ENCODE measurements at places on chromosomes 5 and 9.

- DNase-seq: no peak
These were observed 15.7 kb upstream of the SLC36A1 start for GRCh38 chr5:151431666-151432065.

DNA sequence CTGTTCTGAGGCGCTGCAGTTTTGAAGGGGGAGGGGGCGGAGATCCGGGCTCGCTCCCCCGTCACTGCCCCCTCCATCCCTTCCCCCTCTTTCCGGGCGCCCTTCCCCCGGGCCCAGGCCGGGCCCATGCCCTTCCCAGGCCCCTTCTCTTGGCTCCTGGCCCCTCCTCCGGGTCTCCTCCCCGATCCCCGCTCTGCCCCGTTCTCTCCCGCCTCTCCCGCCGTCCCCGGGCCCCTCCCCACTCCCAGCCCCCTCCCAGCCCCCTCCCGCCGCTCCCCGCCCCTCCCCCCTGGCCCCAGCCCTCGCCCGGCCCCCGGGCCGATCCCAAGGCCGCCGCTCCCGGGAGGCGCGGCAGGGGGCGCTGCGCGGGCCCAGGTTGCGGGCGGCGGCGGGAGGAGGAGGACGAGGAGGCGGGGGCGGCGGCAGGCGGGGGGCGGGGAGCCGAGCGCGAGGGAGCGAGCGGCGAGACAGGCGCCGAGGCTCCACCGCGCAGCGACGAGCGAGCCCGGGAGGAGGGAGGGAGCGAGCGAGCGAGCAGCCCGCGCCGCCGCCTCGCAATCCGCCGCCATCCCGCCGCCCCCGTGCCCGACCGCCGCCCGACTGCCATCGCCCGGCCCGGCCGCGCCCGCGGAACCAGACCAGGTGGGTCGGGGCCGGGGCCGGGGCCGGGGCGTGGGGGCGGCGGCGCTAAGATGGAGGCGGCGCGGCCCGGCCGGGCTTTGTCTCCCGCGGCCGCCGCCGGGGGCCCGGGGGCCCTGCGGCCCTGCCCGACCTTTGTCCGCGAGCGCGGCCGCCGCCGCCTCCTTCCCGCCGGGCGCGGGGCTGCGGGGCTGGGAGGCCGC, at the start of gene PRRC2B:
Gene PRRC2B (plus strand): TSS at position 465 of the 842 bp plus-strand sequence. CDS start 36,059 bp downstream, outside the sequence.
- peak; percentile 86 for DNase-seq

DNA sequence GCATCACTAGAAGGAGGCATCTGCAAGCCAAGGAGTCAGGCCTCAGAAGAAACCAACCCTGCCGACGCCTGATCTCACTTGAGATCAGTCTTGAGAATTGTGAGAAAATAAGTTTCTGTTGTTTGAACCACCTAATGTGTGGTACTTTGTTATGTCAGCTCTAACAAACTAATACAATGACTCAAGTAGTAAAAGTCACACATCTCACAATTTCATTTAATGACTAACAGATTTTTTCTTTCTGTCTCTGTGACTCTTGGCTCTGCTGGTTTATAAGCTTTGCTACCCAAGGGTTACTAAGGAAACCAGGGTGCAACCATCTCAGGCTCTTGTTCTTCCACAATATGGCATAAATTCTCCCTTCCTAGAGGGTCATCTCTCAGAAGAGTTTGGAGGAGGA, 315.8 kb upstream of the GRAMD2B start:
- no peak for DNase-seq

DNA sequence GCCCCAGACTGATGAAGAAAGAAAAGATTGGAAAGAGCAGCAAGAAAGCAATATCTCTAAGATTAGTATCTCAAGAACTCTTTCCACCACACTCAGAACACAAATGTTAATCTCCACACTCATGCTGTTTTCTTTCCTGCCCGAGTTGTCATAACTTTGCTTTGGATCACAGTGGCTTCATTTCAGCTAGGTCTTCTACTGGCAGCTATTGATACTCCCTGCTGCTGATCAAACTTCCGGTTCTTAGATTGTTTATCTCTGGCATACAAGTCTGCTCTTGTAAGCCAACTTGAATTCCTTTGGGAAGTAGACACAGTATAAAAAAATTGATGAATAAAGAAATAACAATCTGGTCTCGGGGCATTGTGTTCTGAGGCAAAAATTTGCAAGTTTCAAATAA, 77.7 kb upstream of the SPEF2 start:
- DNase-seq: no peak

- no peak for DNase-seq
These were observed 13.8 kb upstream of the ERGIC1 start for GRCh38 chr5:172820046-172820767.

DNA sequence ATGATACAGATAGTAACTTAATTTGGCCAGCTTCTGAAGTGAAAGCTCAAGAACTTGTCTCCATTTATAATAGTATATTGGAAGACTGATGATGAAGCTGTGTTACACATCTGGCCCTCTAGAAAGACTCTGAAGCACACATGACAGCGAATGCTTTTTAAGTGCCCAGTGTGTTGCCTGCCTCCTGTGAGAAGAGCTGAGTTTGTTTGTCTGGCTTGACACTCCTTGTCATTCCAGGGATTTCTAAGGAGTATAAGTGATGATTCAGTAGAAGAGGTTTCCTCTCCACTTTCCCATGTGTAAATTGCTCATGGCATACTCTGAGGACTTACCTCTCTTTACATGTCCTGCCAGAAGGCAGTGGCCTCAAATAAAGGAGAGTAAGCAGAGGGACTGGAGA, 30.4 kb upstream of the LRRTM2 start:
- no peak for DNase-seq

GRCh38 chr5:110625376-110625999, 101.0 kb downstream of the TMEM232 start:
- DNase-seq: peak; percentile 7

DNA sequence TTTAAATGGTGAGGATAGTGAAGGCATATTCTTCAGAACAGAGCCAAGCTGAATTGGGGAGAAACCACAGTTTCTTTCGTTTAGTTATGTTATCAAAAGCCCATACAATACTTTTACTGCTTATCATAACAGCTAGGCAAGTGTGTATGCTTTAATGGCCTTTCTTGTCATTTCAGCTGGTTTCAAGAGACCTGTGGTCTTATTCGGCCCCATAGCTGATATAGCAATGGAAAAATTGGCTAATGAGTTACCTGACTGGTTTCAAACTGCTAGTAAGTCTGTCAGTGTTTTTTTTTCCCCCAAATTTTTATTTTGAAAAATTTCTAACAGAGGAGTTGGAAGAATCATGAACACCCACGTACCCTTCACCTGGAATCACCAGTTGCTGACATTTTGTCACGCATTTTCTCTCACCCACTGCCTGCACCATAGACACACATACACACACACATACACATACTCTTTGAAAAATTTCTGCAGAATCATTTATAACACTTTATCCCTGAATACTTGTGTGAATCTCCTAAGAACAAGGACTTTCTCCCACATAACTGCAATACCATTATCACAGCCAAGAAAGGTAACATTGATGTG, 63.7 kb downstream of the TJP2 start:
- no peak for DNase-seq

- DNase-seq: no peak
These were observed 7.4 kb downstream of the F2RL2 start for GRCh38 chr5:76615759-76616158.

DNA sequence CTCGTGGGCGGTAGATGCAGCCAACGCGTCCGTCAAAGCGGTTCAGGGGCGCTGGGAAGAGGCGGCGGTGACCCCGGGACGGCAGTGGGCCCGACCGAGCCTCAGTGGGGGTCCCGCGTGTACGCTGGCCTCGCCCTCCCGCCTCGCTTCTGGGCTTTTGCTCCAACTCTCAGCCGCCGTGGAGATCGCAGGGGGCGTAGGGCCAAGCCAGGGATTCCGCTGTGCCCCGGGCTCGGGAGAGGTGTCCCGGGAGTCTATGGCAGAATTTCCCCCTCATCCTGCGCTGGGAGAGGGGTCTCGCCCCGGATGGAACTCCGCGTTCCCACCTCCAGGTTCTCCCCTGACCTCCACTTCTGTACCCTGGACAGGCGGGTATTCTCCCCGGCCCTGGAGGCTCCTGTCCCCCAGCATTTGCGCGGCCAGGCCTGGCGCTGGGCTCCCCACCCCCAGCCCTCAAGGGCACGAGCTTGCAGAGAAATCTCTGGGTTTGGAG, 131.9 kb downstream of the MRPL36 start:
- no peak for DNase-seq

- no peak for DNase-seq
These were observed 691 bp downstream of the DMXL1 start for GRCh38 chr5:119071561-119071995.

GRCh38 chr9:24464319-24464951, 81.3 kb downstream of the IZUMO3 start:
- no peak for DNase-seq

GRCh38 chr5:77761606-77762005, 14.5 kb downstream of the TBCA start:
- DNase-seq: no peak

DNA sequence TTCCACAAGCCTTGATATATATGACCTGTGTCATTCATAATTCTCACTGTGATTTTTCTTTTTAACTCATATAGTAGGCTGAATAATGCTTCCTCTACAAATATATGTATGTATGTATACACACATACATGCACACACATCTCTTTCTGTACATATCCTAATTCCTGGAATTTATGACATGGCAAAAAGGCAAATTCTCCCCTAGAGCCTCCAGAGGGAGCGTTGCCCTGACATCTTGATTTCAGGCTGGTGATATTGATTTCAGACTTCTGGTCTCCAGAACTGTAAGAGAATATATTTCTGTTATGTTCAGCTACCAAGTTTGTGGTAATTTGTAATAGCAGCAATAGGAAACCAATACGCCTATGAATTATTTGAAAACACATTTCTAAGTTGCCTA, 166.6 kb upstream of the GAS1 start:
- DNase-seq: no peak

GRCh38 chr5:55324815-55325418, 17.1 kb downstream of the MTREX start:
- DNase-seq: peak; percentile 61

DNA sequence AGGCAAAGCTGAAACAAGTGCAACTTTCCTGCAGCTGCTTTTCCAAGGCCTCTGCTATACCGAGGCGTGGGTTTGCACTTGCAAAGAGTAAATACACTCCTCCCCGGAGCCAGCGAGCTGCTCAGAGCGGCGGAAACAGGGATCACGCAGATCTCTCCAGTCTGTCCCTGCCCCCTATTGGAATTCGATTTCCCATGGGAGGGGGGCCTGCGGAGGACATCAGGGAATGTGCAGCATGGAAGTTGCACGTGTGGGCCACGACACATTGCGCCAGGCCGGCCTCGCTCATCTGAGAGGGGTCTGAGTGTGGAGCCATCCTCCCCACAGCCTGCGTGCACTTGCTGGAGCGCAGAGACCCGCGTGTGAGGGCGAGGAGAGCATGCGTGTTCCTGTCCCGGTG, 104.3 kb upstream of the PHYKPL start:
- DNase-seq: no peak

DNA sequence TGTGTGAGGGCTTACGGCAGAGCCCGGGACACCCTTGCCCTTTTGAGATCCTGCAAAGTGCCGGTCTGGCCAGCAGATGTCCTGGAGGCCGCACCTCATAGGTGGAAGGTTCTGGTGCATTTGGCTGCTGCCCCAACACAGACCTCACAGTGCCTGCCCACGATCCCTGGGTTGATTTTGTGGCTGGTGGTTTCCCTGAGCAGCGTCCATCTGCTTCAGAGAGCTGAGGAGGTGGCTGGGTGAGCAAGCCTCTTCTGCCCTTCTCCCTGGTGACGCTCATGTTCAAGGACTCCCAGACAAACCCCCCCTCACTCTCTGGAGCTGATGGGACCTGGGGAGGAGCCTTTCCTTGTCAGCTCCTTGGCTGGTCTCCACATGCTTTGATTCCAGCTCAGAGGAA, 18.9 kb downstream of the BNIP1 start:
- no peak for DNase-seq

- no peak for DNase-seq
These were observed 121.7 kb upstream of the RAD23B start for GRCh38 chr9:107161338-107161737.

DNA sequence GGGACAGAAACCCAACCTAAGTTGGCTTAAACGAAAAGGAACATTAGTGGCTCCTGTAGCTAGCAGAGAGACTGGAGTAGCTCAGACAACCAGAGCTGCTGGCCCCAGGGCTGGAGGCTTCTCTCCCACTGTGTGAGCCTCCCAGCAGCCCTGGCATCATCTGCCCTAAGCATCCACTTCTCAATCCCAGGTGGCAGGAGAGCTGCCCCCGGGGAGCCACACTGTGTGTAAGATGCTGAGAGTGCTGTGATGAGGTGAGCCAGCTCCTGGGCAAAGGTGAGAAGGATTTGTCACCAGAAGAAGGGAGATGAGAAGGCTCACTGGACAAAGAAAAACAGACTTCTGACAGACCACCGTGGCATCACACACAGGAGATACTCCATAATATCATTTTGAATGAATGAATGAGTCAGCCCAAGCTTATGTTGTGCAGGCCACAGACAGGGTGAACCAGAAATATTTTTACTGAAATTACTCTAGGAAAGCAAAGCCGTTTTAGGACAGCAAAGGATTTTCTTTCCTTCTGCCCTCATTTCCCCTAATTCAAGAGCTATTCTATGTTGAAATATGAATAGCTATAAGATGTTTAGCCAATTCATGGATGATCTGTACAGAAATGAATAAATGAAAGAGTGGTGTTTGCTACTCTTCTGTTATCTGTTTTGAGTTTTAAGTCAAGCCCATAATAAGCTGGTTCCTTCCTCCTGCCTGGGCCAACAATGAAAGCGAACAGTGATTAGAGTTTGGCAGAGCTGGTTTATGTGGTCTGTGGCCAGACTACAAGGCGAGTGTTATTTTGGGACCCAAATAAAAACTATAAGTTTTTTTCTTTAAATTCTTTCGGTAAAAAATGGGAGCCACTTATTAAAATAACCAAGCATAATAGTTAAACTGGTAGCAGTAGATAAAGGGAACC, 57.4 kb upstream of the ECM2 start:
- no peak for DNase-seq

DNA sequence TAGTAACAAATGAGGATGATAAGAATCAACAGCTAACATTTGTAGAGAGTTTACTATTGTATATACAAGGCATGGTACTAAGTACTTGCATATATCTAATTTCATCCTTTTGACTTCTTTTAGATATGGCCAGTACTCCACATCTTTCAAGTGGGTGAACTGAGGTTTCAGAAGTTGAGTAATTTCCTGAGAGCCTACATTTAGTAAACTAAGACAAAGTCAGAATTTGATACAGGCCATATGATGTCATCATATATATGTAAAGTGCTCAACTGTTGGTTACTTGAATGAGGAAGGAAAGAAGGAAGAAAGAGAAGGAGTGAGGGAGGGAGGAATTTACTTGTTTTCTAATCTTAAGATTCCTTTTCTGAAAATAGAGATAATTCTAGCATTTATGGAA, 52.8 kb downstream of the GRIA1 start:
- DNase-seq: no peak

GRCh38 chr9:4614627-4615026, 47.5 kb upstream of the PLPP6 start:
- DNase-seq: no peak

- no peak for DNase-seq
These were observed 58.1 kb downstream of the EBF1 start for GRCh38 chr5:159041444-159042198.

GRCh38 chr5:81301271-81302015, at the start of gene ZCCHC9:
Gene ZCCHC9, plus strand, starts transcription at chr5:81301587. Its CDS starts 3,171 bp downstream, at chr5:81304758.
- DNase-seq: peak; percentile 95

- no peak for DNase-seq
These were observed 99.2 kb downstream of the SH3TC2 start for GRCh38 chr5:148963664-148964063.

All from A549 (cell line).